ENCODE measurements at places on chromosomes 3 and 15.
A peak's percentile ranks its signal among the peaks of the same experiment; 100 is the strongest.

DNA sequence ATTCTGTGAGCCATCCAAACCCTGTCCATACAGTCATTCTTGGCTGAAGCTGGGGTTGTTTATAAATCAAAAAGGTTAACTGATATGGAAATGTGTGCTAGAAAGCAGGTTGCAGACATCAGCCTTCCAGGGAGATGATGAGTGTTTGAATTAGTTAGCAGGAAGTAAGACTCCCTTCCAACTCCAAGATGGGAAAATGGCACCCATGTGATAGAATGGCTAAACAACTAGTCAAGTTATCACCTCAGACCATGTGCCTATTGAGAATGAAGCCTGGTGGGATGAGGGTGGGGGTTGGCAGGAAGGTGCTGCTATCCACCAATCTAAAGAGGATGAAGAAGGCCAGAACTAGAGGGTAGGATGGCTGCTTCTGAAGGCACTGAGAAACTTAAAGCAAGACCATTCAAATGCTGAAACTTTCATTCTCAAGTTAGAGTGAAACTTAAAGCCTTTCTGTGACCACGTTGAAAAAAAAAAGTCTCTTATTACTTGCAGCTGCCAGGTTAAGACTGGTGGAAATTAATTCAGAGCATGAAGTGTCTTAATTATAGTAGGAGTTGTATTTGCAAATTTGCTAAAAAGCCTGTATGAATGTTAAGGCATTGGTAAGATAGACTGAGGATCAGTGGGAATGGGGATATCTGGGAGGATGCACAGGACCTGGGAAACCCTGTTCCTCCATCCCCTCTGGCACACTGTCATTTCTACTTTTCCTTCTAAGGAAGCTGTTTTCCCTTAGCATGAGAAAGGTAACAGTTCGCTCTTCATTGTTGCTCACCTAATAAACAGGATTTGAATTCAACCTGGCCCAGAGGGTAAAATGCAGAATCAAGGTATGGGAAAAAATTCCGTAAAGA lies 36.8 kb downstream of the CCR3 start:
- DNase-seq, result no peak

DNA sequence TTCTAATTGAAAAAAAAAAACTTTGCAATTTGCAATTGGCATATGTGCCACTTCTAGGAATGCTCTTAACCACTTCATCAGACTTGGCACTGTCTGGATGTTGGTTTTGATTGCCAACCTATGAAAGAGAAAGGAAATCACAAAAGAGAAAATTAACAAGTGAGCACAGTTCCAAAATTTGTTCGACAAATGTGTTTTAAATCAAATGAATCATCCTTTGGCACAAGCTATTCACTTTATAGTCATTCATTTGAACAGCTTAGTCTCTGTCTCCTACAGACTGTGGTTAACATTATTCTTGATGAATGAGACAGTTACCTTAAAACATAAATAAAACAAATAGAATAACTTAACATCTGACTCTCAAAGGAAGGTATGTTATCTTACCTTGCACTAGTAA lies 265.0 kb downstream of the EPHA3 start:
- no peak for DNase-seq

DNA sequence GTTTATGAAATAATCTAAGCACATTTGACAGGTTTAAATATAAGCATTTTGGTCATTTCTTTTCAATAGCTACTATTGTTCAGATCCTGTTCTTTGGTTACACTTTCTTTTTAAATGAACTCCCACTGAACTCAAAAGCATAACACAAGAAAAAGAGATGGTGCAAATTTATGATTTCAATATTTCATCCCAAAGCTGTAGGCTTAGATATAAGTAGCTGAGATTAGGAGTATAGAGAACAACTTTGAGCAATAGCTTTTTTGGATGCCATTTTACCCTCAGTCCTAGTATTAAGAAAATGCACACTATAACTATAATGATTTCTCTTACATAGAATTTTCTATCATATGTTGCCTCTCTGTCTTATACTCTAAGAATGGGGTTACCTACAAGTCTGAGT lies 213.8 kb downstream of the ATP8B4 start:
- DNase-seq, result no peak

GRCh38 chr3:12054245-12054644 lies 50.1 kb downstream of the SYN2 start:
- DNase-seq, result no peak

DNA sequence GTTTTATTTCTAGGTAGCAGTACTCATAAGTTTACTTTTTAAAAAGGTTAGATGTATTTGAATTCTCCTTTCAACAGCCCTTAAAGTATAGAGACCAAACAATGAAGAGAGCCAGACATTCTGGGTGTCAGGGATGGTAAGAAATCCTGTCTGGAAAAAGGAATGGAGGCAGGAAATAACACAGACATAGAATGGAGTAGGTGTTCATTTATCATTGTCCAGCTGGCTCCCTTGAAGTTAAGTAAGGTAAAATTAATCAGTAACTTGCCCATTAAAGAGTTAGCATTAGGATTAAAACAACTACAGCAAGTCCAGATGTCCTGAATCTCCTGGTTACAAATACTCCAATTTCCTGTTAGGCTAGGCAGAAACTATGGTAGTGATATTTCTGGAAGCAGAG lies 13.5 kb upstream of the SUCNR1 start:
- no peak for DNase-seq

DNA sequence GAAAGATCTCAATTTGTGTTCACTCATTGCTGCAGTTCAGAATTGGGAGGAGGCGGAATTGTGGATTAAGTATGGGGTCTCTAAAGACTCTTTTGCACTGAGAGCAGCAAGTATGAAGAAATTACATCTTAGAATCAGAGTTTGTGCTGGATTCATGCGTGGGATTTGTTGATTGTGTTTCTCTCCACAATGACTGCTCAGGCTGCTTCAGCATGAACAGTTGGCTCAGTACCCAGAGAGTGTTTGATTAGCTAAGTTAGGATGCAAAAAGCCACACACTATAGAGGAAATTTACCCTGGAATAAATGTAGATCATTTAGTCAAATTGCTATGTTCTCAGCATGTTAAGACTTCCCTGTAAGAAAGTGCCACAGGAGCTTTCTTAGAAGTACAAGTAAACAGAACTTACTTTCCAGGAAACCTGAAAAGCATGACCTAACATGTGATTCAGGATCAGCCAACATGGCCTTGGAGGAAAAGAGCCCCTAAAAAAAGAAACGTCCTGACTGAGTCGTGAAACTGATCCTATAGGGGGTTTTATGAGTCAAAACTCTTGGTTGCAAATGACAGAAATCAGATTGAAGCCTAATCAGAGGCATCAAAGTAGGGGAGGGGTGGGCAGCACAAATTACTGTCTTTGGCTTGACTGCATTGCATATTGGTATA lies 32.6 kb downstream of the HHLA2 start:
- no peak for DNase-seq

DNA sequence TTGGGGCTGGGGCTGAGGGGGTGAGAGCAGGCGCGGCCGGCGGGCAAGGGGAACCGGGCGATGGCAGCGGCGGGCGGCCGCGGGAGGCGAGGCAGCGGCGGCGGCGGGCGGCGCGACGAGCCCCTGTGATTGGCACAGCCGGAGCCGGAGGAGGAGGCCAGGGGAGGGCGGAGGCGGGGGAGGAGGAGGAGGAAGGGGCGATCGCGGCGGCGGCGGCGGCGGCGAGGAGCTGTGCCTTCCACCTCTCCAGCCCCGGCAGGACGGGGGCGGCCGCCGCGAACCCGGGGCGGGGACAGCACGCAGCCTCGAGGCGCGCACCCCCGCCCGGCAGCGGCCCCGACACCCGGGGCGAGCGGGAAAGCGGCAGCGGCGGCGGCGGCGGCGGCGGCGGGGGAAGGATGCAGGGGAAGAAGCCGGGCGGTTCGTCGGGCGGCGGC lies at the start of gene SLCO3A1:
SLCO3A1 (plus strand) TSS at position 198 of the 437 bp plus-strand sequence.
- peak; percentile 82 for DNase-seq

GRCh38 chr15:88628018-88628654 lies 7.0 kb downstream of the AEN start:
- DNase-seq, result no peak

DNA sequence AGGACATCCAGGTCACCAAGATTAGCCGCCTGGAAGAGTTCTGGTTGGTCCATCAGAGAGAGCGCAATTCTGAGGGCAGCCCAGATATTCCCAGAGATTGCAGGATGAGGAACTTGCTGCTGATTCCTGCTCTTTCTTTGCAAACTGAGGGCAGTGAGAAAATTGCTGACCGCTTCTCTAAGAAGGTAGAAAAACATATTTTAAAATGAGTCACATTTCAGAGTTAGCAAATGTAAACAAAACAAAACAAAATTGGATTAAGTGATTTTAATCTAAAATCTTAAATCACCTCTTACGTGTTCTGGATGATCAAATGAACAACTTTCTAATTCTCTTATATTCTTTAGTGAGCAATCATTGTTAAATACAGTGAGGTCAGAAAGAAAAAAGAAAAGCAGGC lies 149.0 kb downstream of the USP13 start:
- DNase-seq, result no peak

DNA sequence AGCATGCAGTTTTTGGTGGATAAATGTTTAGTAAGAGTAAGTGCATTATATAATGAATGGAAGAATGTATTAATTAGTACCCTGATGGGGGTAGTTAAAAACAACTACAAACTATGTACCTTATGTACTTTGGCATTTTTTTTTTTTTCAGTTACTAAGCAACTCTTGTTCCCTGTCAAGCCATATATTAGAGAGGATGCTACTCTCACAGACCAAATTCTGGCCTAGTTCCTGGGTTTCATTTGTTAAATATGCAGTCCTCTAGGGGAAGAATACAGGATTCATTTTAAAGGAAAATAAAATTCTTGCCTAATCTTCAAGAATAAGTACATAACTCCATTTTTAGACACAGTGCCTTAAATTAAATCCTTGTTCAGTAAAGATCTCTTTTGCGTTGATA lies 16.9 kb downstream of the FAM98B start:
- no peak for DNase-seq

DNA sequence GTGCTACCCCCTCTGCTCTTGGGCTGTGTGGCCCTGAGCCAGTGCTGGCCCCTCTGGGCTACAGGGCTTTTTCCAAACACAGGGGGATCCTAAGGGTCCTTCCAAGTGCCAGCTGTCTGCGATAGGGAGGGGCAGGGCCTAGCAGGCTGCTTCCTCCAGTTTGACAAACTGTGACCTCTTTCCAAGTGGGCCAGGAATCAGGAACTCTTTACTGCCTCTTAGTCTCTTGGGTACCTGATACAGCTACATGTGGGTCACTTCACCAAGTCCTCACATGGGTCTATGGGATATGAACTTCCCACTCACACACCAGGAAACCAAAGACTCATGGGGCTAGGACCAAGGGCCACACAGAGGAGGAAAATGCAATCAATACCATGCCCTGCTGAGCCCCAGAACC lies 25.4 kb downstream of the SEC61A1 start:
- DNase-seq, result no peak

- DNase-seq, result no peak
Observed at GRCh38 chr15:43283526-43283925, 16.8 kb upstream of the TGM5 start.

GRCh38 chr3:162492446-162493081 lies 996.0 kb downstream of the OTOL1 start:
- DNase-seq, result no peak

DNA sequence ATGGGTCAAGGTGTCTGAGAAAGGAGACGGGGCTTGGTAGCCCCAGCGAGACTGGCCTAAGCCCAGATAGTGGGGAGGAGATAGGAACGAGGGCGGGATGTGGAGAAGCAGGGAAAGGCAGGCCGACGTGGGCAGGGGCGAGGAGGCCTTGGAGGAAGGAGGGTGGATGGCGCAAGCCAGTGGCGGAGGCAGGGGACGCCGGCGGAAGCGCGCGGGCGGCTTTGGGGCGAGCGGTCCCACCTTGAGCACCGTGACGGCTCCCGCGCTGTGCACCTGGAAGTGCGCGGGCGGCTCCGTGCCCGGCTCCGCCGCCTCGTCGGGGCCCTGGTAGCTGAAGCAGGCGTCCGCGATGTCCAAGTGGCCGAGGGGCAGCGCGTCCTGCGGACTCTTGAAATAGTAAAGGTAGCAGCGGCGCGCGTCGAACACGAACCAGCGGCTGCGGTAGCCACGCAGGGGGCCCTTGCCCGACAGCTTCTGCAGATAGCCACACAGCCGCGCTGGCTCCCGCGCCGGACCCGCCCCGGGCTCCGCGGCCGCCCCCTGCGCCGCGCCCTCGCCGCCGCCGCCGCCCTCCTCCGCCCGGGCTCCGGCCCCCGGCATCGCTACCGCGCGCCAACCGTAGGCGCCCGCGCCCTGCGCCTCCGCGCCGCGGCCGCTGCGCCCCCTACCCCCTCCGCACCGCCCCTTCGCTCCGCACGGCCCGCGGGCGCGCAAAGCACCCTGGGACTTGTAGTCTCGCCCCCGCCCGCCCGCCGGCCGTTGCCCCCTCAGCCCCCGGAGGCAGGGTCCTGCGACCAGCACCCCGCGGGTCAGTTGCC lies at the start of gene TBC1D2B:
TBC1D2B (minus strand) TSS at position 659 of the 818 bp plus-strand sequence; CDS start at position 600, 59 bp downstream.
- DNase-seq, result peak; percentile 87

DNA sequence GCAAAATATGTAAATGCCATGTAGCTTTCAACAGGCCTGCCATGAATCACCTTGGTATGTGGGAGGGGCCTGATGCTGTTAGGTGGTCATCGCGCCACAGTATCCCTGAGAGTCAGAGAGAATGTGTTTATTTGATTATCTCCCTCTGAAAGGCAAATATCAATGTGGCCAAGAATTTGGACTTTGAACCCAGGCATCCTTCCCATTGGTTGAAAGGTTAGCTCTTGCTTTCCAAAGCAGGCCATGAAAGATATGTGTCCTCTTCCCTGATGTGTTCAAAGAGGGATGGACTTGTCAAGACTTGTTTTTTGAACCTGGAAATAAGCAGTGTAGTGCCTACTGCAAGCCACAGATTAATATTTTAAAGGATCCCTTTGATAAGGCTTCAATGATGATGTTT lies 36.7 kb downstream of the SRP14 start:
- no peak for DNase-seq

DNA sequence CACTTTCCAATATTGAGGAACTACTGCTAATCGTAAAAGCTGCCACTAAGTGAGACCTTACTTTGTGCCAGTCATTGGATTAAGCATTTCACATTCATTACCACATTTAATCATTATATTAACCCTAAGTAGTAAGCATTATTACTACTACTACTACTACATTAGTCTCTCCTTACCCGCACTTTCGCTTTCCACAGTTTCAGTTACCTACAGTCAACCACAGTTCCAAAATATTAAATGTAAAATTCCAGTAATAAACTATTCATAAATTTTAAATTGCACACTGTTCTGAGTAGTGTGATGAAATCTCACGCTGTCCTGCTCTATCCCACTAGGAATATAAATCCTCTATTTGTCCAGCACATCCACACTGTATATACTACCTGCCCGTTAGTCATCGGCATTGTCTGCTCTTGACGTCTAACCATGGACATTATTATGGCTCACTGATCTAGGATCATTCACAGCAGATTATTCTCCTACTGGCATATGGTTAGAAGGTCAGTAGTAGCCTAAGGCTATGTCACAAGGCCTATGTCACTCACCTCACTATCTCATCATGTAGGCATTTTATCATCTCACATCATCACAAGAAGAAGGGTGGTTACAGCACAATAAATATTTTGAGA lies 121.1 kb downstream of the GSK3B start:
- DNase-seq, result no peak

- no peak for DNase-seq
Observed at GRCh38 chr15:45114076-45114750, at the start of the genes DUOX2 and DUOXA2. Gene DUOX2 (minus strand): TSS chr15:45114172. CDS start chr15:45113411, 761 bp downstream. Gene DUOXA2 (plus strand): TSS chr15:45114326. CDS start chr15:45114606, 280 bp downstream.

- DNase-seq, result peak; percentile 3
Observed at GRCh38 chr3:100761211-100761942, 52.1 kb downstream of the TFG start.

All from NB4 (cell line).